Activated CD8-positive, alpha-beta memory T cell treated with anti-CD3 and anti-CD28 coated beads, Interleukin-2, amount 10 ng/mL, durations not matched to agents 7 days and 5 days (primary cell): ENCODE measurements at places on chromosomes 7 and 10. TPM values are rescaled to one million over a fixed set of nuclear protein-coding genes. Genes with fewer than 3 reads are reported as not detected.

Gene ANKRD22
- 0.37 TPM for total RNA-seq

Gene CDC14C
- not detected for total RNA-seq

Gene AEBP1
- 4.0 TPM for total RNA-seq

Gene CYP3A4
- not detected for total RNA-seq

Gene FAM180A
- total RNA-seq = not detected

Gene TEX47
- not detected for total RNA-seq

Gene PNPLA8
- total RNA-seq = 13.8 TPM

Gene ZNF853
- 1.3 TPM for total RNA-seq

DNA sequence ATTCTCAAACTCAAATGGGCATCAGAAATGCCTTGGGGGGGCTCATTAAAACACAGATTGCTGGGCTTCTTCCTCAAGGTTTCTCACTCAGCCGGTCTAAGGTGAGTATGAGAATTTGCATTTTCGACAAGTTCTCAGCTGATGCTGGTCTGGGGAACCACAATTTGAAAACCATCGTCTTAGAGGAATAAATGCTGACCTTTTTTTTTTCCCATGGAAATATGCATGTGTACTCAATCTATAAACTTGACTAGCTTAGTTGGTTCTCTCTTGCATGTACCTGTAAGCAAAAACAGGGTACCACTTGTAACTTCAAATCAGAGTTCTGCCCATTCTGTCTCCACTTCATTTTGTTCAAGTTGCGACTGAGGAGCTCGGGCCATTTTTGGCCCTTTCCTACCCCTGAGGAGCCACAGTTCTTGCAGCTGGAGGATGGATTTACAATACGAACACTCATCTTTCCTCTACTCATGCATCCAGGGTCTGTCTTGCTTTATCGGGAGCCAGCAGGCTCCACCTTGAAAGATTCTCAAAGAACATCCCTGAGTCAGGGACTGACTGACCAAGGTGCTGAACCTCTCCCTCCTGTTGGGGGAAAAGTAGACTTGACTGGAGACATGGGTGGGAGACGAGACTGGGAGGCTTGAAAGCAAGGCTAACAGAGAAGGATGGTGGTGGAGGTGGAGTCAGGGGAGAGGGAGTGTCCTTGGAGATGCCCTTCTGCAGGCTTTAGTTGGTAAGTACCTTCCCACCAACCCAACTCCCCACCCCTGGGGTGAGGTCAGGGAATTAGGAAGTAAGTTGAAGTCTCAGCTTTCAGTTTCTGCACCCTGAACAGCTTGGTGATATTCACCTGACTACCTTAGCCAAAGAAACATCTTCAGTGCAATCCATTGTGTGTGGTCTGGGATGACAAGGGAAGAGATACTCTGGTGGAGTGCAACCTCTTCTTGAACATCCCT is 3.7 kb upstream of the MAPK8 start:
- H3K36me3 ChIP-seq = peaks cover 3% of the 10 kb centered on the region
- peaks cover 17% of the 10 kb centered on the region for H3K4me1 ChIP-seq
- H3K27ac ChIP-seq = no peak overlapping the region
- no peak for DNase-seq
- no peaks in the 10 kb centered on the region for H3K27me3 ChIP-seq

DNA sequence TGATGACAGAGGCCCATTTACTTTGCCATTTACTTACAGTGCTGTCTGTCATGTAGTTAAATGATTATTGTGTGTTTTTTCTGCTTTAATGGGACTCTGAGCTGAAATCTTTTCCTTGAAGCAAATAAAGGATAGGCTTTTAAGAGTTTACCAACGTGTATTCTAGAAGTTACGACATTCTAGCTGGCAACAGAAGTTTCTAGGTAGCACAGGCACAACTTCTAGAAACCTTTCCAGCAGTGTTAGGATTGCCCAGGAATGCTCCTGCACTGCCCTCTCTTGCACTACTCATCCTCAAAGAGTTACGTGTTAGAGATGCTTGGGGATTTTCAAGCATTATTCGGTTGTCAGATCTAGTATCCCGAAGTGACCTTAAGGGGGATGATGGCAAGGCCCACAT is 42.5 kb upstream of the TMEM236 start:
- H3K27ac ChIP-seq = no peak overlapping the region
- no peak for DNase-seq
- H3K27me3 ChIP-seq = no peaks in the 10 kb centered on the region
- no peak overlapping the region for H3K4me3 ChIP-seq

DNA sequence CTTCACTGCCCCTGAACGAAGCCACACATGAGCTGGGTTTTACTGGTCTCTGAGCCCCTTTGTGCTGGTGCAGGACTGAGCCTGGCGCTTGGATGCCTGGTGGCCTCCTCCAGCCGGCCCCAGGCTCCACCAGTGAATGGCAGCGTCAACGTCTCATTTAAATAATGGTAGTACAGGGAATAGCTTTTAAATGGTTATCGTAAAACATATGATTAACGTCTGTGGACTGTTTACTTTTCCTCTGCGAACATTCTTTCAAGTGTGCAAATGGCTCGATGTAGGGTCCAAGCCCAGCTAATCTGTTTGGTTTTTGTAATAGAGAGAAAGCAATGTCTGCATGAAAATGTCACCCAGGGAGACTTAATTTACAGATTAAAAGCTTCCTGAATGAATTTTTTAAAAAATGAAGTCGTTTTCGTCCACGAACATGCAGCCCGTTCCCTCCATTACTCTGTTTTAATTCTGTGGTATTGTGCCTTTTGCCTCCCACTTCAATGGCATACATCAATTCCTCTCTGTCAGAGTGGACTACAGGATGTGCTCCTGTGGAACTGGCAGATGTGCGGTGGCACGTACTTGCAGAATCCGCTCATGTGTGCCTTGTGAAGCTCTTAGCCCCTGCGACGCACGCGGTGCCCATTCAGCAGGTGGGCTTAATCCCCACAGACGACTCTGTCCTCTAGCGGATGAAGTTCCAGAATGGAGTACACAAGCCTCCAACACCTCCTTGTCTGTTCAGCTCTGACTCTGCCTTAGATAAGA is 192.7 kb downstream of the TCF7L2 start:
- H3K36me3 ChIP-seq = no peaks in the 10 kb centered on the region
- H3K27ac ChIP-seq = no peak overlapping the region
- H3K4me1 ChIP-seq = no peaks in the 10 kb centered on the region
- no peak for DNase-seq
- H3K27me3 ChIP-seq = peaks cover 4% of the 10 kb centered on the region

GRCh38 chr10:25047088-25047487 is 30.7 kb downstream of the THNSL1 start:
- no peak overlapping the region for H3K27ac ChIP-seq
- no peaks in the 10 kb centered on the region for H3K4me1 ChIP-seq
- no peaks in the 10 kb centered on the region for H3K36me3 ChIP-seq

DNA sequence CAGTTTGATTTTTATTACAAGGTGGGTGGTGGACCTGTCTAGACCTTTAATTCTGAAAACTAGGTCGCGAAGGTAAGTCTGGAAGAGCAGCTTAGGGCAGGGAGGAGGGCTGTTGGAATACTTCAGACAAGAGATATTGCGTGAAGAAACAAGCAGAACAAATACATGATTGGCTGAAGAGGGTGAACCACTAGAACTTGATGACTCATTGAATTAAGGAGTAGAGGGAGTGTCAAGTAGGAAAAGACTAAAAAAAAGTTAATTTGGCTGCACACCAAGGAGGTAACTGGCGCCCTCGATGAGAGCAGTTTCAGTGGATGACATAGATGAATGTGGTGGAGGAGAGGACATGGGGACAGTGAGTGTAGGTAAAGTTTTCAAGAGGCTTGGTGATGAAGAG is 41.3 kb downstream of the WNT2 start:
- H3K4me1 ChIP-seq = no peaks in the 10 kb centered on the region
- no peak overlapping the region for H3K27ac ChIP-seq
- DNase-seq = no peak

GRCh38 chr10:58282615-58283014 is 13.7 kb downstream of the CISD1 start:
- H3K27ac ChIP-seq = peak overlapping the region; percentile 89
- DNase-seq = peak; percentile 51
- peaks cover 42% of the 10 kb centered on the region for H3K4me1 ChIP-seq
- no peaks in the 10 kb centered on the region for H3K27me3 ChIP-seq
- H3K4me3 ChIP-seq = peak overlapping the region; percentile 72

GRCh38 chr10:3652886-3653285 is 132.1 kb downstream of the KLF6 start:
- H3K4me1 ChIP-seq = peaks cover 17% of the 10 kb centered on the region
- DNase-seq = no peak
- peaks cover 43% of the 10 kb centered on the region for H3K27me3 ChIP-seq
- peak overlapping the region; percentile 20 for H3K4me3 ChIP-seq
- no peak overlapping the region for H3K27ac ChIP-seq

GRCh38 chr10:117590101-117590875 is 47.7 kb downstream of the EMX2 start:
- no peak for DNase-seq
- no peaks in the 10 kb centered on the region for H3K36me3 ChIP-seq

DNA sequence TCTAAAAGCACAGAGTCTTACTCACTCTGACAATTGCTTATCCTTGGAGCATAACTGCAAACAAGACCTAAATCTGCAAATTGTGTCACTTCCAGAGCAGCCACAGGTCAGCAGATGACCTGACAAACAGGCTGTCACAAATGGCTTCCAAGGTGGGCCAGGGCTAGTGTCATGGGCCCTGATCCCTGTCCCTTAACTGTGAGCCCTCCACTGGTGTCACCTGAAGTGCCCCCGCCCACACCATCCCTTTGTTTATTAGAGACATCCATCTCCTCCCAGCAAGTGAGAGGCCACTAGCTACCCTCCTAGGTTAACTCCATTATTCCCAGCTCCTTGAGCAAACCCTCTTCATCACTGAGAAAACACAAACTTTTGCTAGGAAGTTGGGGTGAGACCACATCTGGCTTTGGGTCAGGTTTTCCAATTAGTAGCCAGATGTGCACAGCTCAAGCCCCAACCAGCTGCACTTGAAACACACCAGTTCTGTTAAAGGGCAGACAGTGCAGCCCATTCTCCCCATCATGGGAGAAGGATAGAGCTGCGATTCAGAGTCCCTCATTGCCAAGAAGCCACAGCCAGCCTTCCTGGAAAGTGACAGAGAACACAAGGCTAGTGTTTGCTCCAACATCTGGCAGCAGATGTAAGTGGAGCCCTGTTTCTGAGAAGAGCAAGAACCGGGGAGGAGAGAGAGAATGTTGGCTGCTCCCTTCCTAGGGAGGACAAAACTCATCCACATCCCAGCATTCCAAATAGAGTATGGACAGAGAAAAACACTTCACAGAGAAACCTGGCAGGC is 75.7 kb upstream of the NANOS1 start:
- peaks cover 23% of the 10 kb centered on the region for H3K27me3 ChIP-seq
- peaks cover 11% of the 10 kb centered on the region for H3K4me1 ChIP-seq
- no peak for DNase-seq
- no peak overlapping the region for H3K4me3 ChIP-seq
- H3K27ac ChIP-seq = no peak overlapping the region

GRCh38 chr7:47185839-47186238 is 396.1 kb downstream of the TNS3 start:
- H3K27me3 ChIP-seq = no peaks in the 10 kb centered on the region
- H3K4me1 ChIP-seq = no peaks in the 10 kb centered on the region
- H3K4me3 ChIP-seq = no peak overlapping the region
- DNase-seq = no peak
- no peaks in the 10 kb centered on the region for H3K36me3 ChIP-seq

GRCh38 chr10:125633517-125633999 is 49.4 kb downstream of the TEX36 start:
- no peak for DNase-seq
- no peaks in the 10 kb centered on the region for H3K27me3 ChIP-seq
- no peaks in the 10 kb centered on the region for H3K36me3 ChIP-seq
- no peaks in the 10 kb centered on the region for H3K4me1 ChIP-seq
- H3K4me3 ChIP-seq = no peak overlapping the region

DNA sequence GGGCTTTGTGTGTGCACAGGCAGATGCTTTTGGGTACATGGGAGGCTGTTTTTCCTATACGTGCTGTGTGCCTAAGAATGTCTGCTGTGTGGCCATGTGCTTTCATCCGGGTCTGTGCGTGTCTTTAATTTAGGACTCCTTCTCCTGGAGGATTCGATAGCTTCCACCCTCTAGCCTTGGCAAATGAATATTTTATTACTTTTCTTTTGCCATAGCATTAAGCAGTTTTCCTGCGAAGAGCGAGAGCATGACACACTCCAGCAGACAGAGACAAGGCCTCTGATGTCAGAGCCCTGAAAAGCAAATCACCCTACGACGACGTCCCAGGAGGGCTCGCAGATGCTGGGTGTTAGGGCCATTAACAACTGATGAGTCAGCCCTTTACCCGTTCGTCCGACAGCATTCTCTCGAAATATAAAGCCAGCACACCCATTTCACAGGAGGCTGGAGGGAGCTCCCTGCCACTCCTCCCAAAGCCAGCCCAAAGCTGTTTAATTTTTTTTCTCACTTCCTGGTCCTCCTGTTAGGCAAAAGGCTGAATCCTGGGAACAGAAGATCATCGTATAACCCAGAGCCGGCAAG is 311.3 kb upstream of the ZMIZ1 start:
- DNase-seq = no peak
- no peak overlapping the region for H3K4me3 ChIP-seq
- H3K27me3 ChIP-seq = peaks cover 13% of the 10 kb centered on the region
- H3K27ac ChIP-seq = no peak overlapping the region
- H3K36me3 ChIP-seq = no peaks in the 10 kb centered on the region

DNA sequence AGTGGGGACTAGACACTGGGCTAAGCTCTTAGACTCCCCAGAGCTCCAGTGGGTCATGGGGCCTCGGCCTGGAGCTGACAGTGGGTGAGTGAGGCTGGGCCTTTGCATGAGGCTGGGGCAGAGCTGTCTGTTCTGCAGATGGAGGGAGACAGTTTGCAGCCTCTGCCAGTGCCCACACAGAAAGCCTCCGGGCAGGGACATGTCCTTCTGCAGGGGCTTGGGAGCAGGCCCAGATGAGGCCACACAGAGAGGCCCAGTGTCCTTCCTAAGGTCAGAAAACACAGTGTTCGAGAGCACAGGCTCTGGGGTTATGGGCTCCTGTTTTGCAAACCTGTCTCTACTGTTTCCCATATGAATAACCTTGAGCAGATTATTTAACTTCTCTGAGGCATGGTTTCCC is 25.1 kb upstream of the HK1 start:
- H3K27me3 ChIP-seq = peaks cover 3% of the 10 kb centered on the region
- no peaks in the 10 kb centered on the region for H3K4me1 ChIP-seq
- H3K36me3 ChIP-seq = peaks cover 1% of the 10 kb centered on the region
- H3K27ac ChIP-seq = no peak overlapping the region
- DNase-seq = no peak

GRCh38 chr10:80986596-80986995 is 448.9 kb downstream of the SH2D4B start:
- no peaks in the 10 kb centered on the region for H3K27me3 ChIP-seq
- no peak overlapping the region for H3K4me3 ChIP-seq
- H3K27ac ChIP-seq = no peak overlapping the region
- H3K36me3 ChIP-seq = no peaks in the 10 kb centered on the region
- DNase-seq = no peak

GRCh38 chr7:30027740-30028215 is 434 bp upstream of the PLEKHA8 start:
- H3K4me3 ChIP-seq = peak overlapping the region; percentile 93
- no peak for DNase-seq
- H3K36me3 ChIP-seq = peaks cover 1% of the 10 kb centered on the region

DNA sequence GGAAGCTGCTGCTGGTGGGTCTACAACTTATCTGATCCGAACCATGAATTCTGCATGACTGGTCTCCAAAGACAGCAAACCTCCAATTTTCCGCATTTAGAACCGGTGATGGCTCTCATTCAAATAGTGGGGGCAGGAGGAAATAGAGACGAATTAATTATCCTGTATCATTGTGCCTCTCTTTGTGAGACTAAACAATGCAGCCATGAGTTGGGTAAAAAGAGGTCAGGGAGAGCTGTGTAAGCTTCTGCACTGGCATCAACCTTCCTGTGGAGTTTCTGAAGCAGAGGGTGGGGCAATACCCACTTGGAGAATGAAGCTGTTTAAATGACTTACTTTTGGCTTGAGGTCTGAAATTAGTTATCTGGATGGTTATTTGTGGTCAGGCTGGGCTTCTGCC is 266.4 kb downstream of the SORCS3 start:
- no peak for DNase-seq
- no peaks in the 10 kb centered on the region for H3K4me1 ChIP-seq
- peaks cover 4% of the 10 kb centered on the region for H3K27me3 ChIP-seq
- no peak overlapping the region for H3K27ac ChIP-seq
- H3K4me3 ChIP-seq = no peak overlapping the region
